ENCODE measurements at places on chromosomes 2 and 18.

DNA sequence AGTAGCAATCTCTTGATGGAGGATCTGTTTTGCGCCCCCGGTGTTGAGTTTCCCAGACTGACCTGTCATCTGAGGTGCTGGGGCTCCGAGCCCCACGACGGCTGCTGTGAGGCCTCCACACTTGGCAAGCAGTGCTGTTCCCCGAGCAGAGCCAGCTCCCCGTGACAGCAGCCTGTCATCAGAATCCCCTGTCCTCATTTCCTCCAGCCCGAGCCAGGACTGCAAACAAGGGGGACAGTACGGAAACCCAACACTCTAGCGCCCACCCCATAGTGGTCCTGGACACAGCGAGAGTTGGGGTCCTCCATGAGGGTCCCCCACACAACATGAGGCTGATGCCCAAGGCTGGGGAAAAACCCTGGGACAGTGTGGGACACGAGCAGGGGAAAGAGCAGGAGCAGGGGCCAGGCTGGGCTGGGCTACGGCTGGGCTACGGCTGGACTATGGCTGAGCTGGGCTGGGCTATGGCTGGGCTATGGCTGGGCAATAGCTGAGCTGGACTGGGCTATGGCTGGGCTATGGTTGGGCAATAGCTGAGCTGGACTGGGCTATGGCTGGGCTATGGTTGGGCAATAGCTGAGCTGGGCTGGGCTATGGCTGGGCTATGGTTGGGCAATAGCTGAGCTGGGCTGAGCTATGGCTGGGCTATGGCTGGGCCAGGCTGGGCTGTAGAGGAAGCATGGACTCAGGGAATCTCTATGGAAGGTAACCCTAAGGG, 1.5 kb upstream of the KLHL30 start:
- peak; percentile 36 for DNase-seq

DNA sequence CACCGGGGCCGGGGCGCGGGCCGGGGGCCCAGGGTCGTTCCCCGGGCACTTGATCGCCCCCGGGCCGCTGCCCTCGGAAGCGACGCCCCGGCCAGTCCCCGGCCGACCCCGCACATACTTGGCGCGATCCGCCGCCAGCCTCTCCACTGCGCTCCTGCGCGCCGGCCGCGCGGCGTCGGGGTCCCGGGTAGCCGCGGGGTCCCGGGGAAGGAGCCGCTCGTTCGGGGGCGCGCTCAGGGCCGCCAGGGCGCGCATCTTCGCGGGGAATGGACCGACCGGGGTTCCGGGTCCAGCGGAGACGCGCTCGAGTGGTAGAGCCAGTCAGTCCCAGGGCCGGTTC, 204 bp downstream of the FAM110C start:
- no peak for DNase-seq

DNA sequence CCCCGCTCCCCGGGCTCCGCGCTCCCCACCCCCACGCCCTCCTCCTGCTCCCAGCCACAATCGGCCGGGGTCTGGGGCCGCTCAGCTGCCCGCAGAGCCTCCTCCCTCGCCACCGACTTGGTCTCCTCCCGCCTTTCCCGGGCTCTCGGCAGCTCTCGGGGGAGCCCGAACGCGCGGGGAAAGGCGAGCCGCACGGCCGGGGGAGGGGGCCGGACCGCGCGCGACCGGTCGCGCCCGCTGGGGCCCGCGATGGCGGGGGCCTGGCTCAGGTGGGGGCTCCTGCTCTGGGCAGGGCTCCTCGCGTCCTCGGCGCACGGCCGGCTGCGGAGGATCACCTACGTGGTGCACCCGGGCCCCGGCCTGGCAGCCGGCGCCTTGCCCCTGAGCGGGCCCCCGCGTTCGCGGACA, 327 bp downstream of the LTBP1 start:
- no peak for DNase-seq

GRCh38 chr2:157876786-157877138, 632 bp upstream of the ACVR1 start:
- no peak for DNase-seq

DNA sequence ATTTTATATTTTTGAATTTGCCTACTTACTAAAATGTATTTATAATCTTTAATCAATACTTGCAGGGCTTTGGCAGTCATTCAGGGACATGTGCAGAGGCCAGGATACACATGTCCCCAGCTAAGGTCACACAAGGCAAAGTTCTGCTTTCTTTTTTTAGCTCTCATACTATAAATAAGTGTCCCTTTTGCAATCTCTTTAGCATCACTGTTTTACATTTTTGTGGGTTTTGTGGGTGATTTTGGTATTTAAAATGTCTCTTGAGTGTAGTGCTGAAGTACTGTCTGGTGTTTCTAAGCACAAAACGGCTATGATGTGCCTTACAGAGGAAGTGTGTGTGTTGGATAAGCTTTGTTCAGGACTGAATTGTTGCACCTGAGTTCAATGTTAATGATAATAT, 309.0 kb upstream of the GULP1 start:
- DNase-seq = peak; percentile 73

- DNase-seq = no peak
These were observed 193.3 kb downstream of the ANKRD30B start for GRCh38 chr18:14941256-14941655.

DNA sequence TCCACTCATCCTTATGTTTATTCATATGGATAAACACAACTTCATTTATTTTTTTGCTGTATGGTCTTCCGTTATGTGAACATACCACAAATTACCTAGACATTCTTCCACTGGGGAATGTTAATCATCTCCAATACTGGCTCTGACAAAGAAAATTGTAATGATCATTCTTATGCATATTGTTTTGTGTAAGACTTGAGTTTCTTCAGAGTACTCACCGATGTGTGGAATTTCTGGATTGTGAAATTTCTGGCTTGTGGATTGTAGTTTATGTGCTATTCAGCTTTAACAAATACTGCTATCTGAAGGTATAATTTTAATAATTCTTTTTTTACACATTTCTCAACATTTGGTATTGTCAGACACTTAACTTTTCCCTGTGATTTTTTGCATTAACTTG, 212.2 kb upstream of the THUMPD2 start:
- DNase-seq = peak; percentile 46

GRCh38 chr2:48589170-48589767, 28.4 kb upstream of the GTF2A1L start:
- DNase-seq = peak; percentile 71

DNA sequence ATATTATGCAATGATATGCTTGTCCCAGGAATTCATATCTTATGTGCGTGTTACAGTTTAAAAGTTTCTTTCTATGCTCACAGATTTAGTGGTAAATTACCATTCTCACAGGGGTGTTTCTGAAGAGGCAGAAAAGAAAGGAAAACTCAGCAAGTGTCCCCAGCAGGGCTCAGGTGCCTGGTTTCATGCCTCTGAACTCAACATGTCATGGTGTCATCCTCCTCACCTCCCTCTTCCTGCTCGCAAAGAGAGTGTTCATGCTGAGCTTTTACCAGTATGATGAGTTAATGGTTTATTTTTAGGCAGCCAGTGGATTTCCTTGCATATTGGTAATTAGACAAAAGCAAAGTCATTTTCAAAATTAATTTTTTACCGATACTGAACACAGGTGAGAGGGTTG, 492.9 kb upstream of the ZEB2 start:
- DNase-seq = no peak

- DNase-seq = no peak
These were observed 201 bp upstream of the TRAPPC12 start for GRCh38 chr2:3379339-3379646.

- DNase-seq = no peak
These were observed 2.4 kb downstream of the FARP2 start for GRCh38 chr2:241358470-241358869.

GRCh38 chr18:36328916-36329315, 31.4 kb downstream of the FHOD3 start:
- DNase-seq = no peak

DNA sequence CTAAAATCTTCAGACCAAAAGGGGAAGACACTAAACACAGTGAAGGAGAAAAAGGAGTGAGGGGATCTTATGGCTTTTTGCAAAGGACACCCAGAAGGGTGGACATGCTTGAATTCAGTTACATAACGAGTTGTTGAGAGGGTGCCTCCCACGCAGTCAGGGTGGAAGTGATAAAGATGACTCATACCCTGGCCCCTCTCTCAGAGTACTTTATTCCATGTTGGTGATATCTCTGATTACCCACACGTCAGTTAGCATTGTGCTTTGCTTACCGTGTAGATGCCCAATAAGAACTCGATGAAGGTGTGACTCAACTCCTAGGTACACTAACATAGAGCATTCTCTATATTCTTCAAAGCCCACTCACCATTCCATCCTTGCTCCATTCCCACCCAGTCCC, 44.4 kb downstream of the EN1 start:
- no peak for DNase-seq

DNA sequence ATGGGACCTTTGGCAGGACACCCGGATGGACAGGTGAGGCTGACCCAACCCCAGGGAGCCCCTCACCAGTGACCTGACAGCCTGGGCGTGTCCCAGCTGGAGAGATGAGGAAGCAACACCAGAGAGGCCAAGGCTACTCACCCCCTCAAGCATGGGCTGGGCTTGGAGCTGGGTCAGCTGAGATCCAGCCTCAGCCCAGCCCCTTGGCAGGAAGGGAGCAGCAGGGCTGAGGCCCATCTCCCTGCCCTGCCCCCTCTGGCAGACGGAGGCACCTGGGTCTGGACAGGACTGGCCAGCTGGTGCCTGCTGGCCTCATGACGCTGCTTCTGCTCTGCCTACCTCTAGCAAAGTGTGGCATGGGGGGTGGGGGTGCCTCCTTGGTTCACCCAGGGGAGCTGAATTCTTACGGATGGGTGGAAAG, 37.8 kb downstream of the HS6ST1 start:
- no peak for DNase-seq

DNA sequence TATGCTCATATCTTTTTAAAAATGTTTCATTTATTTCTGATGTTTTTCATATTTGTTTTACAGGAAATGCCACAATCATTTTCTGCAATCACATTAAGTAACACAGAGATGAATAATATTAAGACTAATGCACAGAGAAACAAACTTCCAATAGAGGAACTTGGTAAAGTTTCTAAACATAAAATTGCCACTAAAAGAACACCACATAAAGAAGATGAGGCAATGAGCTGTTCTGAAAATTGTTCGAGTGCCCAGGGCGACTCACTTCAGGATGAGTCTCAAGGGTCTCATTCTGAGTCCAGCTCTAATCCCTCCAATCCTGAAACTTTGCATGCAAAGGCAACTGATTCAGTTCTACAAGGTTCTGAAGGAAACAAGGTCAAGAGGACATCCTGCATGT, 70.4 kb downstream of the APLF start:
- peak; percentile 25 for DNase-seq

DNA sequence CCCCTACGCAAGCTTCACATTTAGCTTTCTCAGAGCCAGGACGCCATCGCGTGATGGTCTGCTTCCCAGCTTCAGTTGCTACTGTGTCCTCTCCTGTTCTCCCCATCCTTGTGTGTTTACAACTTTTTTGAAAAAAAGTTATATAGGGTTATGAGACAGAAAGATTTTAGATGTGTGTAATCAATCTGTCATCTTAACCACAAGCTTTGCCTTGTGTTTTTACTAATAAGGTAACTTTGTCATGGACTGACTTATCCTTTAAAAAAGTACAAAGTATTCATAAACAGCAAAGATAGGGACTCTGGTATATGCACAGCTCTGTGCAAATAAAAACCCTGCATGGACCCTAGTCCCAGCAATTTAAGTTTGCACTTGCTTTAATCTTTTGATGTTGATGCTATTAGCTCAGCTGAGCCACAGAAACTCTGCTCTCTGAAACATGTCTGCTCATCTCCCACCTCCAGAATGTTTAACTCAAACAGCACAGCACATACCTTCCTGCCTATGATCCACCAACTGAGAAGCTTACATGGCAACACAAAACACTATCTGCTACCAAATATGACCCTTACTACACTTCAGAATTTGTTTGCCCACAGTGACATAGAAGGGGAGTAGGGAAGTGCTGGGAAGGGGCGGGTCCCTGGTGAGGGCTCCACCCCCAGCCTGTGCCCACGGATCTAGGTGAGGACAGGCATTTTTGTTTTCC, 42.7 kb downstream of the SAP130 start:
- DNase-seq = no peak

DNA sequence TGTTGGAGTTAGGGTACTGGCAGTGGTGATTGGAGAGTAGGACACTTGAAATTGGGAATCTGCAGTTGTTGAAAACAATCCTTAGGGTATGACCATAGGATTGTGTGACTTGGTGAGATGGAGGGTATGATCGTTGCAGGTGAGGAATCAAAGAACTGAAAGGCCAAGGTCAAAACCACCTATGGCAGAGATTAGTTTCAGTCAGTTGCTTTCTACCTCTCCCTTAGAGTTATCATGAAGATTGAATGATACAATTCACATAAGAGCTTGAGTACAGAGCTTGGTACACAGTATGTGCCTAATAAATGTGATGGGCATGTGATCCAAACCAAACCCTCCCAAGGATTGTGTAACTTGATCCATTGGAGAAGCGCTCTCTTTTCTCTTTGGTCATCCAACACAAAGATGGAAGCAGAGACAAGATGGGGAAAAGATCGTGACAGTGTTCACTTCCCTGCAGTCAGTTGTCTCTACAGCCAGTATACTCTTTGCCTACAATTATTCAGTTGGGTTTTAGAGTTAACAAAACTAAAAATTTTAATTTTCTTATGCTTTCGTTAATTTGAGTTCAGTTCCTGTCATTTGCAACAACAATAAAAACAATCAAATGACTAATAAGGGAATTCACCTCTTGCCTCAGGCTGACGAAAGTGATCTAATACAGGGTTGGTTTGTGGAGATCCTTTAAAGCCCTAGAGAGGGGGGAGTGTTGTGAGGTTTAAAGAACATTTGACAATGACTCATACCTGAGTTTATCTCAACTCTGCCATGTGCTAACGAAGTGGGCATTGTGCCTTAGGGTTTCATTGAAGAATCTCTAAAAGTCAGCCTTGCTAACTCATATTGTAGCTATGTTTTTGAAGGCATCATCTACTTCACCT, 14.8 kb upstream of the SMAD2 start:
- no peak for DNase-seq

GRCh38 chr2:19099181-19099580, 259.2 kb downstream of the OSR1 start:
- DNase-seq = no peak

DNA sequence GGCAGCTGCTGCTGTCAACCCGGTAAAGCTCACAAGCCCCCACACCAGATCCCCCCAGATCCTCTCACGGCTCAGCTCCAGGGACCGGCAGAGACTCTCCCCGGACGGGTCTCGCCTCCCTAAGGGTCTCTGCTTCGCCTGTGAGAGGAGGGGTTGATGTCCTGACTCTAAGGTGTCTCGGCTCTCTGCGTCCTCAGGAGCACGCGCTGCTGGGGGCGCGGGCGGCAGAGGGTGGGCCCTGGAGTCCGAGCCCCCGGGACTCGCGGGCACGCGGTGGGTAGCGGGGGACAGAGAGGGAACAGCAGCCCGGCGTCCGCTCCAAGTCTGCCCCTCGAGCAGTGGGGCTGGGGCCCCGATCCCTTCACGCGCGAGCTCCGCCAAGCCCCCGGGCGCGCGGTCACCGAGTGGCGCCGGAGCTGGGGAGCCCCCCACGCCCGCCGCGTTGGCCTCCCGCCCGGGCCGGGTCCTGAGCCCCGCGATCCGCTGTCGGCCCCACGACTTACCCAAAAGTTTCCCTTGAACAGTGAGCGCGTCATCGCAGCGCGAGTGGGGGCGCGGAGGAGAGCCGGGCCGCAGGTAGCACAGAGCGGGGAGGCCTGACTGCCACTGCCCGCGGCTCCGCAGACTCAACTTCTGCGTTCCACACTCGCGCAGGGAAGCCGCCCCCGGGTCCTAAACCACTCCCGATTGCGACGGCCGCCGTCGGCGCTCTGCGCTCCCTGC, at the start of gene PSTPIP2:
PSTPIP2 (minus strand) TSS at position 608 of the 723 bp plus-strand sequence; CDS start at position 536, 72 bp downstream.
- DNase-seq = peak; percentile 68

Measured in AG08395 (cell line).